ENCODE measurements at places on chromosomes 2 and 18.

DNA sequence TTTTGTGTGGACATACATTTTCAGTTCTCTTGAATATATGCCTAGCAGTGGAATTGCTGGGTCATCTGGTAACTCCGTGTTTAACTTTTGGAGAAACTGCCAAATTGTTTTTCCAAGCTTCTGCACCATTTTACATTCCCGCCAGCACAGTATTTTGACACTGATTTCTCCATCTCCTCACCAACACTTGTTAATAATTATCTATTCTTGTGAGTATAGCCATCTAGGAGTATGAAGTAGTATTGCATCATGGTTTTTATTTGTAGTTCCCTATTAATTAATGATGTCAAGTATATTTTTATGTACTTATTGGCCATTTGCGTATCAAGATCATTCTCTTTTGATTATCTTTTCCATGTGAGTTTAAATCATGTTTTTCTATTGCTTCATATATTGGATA, 17.9 kb upstream of the AOX1 start:
- no peak for DNase-seq

GRCh38 chr2:95388091-95388692, 14.3 kb upstream of the FAHD2A start:
- no peak for DNase-seq

GRCh38 chr2:28310107-28310506, 82.6 kb upstream of the FOSL2 start:
- peak; percentile 30 for DNase-seq

GRCh38 chr2:208820014-208820688, 413.6 kb downstream of the PTH2R start:
- DNase-seq = no peak

- DNase-seq = no peak
Observed at GRCh38 chr18:72993250-72993649, 125.5 kb upstream of the NETO1 start.

- no peak for DNase-seq
Observed at GRCh38 chr2:15968280-15969178, 28.2 kb downstream of the MYCN start.

DNA sequence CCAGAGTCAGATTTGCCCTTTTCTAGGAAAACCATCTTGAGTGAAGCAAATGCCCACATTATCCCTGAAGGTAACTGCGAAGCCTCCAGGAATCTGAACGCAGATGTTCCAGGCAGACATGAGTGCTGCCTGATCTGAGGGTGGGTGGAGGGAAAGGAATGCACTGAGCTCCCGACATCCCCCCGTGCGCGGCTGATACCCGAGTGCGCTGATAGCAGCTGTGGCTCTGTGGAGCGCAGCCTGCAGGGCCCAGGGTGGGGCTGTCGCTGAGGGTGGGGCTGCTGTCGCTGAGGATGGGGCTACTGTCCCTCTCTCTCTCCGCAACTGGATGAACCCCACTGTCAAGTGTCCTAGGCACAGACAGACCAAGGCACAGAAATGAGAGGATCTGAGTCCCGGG, 82.4 kb downstream of the GFPT1 start:
- no peak for DNase-seq

GRCh38 chr2:228059735-228060134, 121.8 kb downstream of the SPHKAP start:
- no peak for DNase-seq

- no peak for DNase-seq
Observed at GRCh38 chr18:72225958-72226357, 318.2 kb downstream of the CBLN2 start.

GRCh38 chr2:182949572-182950189, 83.2 kb upstream of the FRZB start:
- DNase-seq = no peak

DNA sequence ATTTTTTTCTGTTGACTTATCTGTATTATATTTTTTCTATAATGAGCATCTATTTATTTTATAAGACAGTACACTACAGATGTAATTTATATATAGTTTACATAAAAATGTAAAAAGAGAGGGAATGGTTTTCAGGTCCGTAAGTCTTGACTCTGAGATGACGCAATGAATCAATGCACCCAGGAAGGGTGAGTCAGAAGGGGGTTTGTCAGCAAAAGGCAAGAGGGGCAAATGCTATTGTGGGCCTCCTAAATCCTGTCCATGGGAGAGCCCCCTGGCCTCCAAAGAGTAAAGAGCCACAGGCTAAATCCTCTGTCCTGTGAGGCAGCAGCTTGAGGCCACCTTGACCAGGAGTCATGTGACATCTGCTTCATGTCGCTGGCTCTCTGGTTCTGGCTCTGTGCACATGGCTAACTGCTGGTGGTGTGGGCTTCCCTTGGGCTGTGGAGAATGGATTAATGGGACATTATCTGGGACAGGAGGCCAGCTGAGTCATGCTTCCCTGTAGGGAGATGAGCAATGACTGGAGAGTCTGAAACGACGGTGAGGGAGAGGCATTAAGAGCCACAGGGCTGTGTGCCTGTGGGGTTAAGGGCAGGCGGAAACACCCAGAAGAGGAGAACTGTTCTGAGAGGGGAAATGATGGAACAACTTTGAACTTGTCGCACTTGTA, 22.8 kb upstream of the ASB18 start:
- DNase-seq = no peak

GRCh38 chr2:18473241-18474181, 86.9 kb downstream of the RDH14 start:
- no peak for DNase-seq

GRCh38 chr2:69012310-69013141, 453 bp upstream of the ANTXR1 start:
- DNase-seq = peak; percentile 75

GRCh38 chr18:9337873-9338272, 3.3 kb downstream of the TWSG1 start:
- DNase-seq = no peak

DNA sequence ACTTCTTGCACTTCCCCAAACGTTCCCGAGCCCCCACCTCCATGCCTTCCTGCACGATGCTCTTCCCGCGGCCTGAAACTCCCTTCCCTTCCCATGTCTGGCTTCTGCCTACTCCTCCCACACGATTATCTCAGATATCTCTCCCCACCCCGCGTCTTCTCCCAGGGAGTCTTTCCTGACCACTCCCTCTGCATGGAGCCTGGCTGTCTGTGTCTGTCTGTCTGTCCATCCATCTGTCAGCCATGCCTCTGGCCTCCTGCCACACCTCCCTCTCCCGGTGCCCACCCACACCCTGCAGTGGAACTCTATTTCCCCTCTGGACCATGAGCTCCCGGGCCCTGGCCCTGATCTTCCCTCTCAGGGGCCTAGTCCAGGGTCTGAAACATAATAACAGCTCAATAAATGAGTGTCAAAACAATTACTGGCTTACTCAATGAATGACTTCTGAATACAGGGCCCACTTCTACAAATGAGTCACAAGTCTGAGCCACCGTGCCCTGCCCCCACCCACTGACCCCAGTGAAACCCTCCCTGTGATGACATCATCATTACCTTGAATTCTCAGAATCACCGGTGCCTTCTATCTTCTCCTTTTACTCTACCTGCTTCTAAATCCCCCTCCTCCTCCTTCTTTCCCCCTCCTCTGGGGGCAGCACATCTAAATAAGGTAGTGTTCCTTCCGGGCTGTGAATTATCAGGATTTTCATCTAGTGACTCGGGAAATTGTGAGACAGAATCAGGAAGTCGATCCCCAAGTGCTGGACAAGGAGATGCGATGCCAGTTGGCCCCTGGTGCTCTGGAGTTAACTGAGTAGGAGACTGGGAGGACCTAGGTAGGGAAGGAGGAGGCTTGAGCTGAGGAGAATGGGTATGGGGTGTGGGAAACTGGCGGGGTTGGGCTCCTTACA, 46.1 kb upstream of the PLB1 start:
- no peak for DNase-seq

GRCh38 chr18:23924813-23925212, 89.7 kb upstream of the TTC39C start:
- DNase-seq = no peak

DNA sequence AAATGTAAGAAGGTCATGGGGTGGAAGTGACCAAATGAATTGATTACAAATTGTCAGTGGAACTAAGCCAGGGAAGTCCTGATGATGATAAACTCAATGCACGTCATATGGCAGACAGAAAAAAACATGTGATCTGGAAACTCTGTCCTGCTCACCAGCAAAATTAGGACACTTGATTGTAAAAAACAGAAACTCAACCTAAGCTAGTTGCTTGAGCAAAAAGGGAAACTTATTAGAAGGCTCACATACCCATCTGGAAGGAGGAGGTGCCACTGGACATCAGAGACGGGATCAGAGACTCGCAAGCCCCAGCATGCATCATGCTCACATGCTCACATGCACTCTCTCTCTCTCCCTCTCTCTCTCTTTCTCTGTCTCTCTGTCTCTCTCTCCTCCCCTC, 96.8 kb downstream of the SP3 start:
- no peak for DNase-seq

DNA sequence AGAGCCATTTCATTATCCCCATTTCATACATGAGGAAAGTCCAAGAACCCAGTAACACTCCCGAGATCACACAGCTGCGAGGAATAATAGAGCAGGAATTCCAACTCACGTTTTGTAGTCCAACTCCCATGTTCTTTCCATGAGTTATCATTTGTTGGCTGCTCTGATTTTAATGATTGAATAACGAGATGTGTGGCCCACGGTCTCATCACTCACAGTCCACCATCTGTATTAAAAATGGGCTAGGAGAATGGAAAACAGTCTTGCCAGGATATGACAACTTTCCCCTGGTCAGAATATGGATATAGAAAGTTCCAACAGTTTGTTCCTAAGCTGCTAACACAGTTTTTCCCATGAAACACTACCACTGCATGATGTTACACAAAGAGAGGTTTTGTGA, 147.5 kb downstream of the METTL4 start:
- no peak for DNase-seq

DNA sequence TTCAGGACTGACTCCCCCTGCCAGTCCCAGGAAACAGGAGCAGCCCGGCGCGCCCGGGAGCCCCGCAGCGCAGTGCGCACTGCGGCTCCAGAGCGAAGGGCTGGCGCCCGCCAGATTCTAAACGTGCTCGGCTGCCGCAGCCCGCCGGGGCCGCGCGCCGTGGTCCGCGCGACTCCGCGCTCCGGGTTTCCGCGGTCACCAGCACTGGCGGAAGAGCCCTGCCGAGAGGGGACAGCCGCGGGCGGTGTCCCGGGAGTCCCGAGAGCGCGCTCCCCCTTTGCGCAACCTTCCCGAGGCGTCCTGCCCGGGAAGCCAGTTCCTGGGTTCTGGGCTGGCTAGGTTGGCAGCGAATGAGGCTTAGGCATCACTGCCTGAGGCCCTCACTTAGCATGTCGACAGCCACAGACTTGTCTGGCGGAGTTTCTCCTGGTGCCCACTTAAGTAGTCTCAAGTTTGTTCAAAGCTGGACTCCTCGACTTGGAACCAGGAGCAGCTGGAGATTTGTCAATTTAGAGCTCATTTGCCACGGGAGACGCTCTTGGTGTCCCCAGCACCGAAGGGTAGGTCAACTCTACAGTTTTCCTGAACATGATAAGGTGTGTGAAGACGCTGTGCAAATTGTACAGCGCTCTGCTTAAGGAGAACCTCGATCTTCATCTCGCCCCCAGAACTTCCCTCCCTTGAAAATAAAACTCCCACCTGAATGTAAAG, 1.5 kb upstream of the VSNL1 start:
- DNase-seq = no peak

- no peak for DNase-seq
Observed at GRCh38 chr2:237715459-237715947, 83.1 kb upstream of the RBM44 start.

DNA sequence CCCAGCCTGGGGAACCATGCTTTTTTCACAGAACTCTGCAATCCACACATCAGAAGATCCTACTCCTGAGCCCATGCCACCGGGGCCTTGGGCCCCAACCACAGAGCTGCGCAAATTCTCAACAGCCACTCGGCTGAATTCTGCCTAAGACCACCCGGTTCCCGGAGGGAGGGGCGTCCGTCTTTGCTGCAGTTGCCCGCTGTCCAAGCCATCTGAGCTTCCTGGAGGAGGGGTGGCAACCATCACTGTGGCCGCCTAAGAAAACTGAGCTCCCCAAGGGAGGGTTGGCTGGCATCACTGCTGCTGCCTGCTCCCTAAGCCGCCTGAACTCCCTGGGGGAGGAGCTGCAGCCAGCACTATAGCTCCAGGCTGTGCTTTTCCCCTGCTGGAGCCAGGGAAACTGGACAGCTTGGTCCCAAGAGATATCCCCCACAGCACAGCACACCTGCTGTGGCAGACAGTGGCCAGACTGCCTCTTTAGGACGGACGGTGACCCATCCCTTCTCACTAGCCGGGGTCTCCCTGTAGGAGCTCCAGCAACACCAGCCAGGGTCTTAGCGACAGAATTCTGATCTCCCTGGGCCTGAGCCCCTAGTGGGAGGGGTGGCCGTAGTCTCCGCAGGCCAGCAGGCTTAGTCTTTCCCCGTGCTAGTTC, 1411.6 kb upstream of the CDH2 start:
- no peak for DNase-seq

All from C1 segment of cervical spinal cord (tissue), 14 donors.